ENCODE measurements at places on chromosomes 1 and 21. TPM values are rescaled to one million over a fixed set of nuclear protein-coding genes. Genes with fewer than 3 reads are reported as not detected.

Gene OVAAL
- total RNA-seq = not detected

Gene AUNIP
- total RNA-seq = not detected

DNA sequence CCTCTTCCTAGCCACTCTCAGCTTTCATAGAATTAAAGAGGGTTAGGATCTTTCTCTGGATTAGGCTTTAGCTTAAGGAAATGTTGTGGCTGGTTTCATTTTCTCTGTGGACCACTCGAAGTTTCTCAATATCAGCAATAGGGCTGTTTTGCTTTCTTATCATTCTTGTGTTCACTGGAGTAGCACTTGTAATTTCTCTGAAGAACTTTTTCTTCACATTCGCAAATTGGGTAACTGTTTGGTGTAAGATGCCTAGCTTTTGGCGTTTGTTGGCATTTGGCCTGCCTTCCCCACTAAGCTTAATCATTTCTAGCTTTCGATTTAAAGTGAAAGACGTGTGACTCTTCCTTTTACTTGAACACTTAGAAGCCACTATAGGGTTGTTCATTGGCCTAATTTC is 210.8 kb upstream of the PROX1 start:
- no peak for DNase-seq
- no peaks in the 10 kb centered on the region for H3K27me3 ChIP-seq
- H3K27ac ChIP-seq = no peak overlapping the region

GRCh38 chr1:29222686-29223085 is 8.0 kb downstream of the MECR start:
- no peak overlapping the region for H3K4me3 ChIP-seq
- no peak for DNase-seq
- H3K27ac ChIP-seq = no peak overlapping the region
- no peaks in the 10 kb centered on the region for H3K27me3 ChIP-seq

Gene MYBPH
- total RNA-seq = not detected

DNA sequence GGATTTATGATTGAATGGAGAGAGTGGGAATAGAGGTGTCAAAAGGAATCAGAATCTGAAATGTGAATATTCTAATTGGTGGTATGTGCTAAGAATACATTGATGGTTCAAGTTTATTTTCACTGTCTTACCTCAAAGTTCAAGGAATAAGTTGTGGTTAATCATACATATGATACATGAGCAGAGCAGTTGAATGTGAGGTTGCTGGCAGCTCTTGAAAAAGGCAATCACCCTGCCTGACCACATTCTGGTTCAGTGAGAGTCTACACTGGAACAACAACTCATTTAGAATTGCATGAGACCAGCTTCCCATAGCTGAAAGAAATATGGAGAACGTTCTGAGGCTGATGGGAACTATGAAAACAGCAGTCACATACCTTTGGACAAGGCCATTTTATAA is 68.3 kb upstream of the ARHGAP29 start:
- H3K27me3 ChIP-seq = peaks cover 3% of the 10 kb centered on the region
- H3K4me3 ChIP-seq = no peak overlapping the region
- H3K4me1 ChIP-seq = no peaks in the 10 kb centered on the region
- no peaks in the 10 kb centered on the region for H3K36me3 ChIP-seq

Data from CD4-positive, alpha-beta memory T cell (primary cell).